HT1080 (cell line): ENCODE measurements at places on chromosomes 3 and 15. TPM values are rescaled to one million over a fixed set of nuclear protein-coding genes. Genes with fewer than 3 reads are reported as not detected.

DNA sequence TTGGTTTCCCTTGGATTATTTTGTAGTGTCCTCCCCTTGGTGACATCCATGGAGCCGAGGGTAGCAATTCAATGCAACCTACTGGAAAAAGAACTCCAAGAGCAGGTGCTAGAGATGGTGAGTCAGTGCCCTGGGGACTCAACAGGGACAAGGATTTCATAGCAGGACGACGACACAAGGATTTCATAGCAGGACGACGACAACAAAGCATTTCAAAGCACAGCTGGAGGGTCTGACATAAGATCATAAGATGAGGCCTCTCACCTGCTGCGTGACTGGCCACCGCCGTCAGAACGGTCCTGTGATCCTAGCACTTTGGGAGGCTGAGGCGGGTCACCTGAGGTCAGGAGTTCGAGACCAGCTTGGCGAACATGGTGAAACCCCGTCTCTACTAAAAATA, 22.5 kb downstream of the NRROS start:
- DNase-seq = no peak

- DNase-seq = no peak
Observed at GRCh38 chr3:56915966-56916586, 114.3 kb upstream of the ARHGEF3 start.

DNA sequence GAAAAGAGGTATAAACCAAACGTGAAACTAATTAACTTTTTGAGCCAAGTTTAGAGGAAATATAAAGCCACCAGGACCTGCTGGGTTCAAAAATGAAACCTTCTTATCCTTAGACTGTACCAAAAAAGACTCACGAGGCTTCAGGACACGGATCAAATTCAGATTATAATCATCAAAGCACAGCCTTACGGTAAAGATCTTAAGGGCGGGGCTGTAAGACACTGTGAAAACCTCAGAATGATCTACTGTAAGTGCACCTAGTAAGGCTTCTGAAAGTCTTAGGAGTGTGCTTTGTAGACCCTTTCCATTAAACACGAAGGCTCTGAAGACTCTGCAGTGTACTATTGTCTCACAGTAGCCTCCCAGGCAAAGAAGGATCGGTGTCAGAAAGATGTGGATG, 26.8 kb downstream of the TARS3 start:
- no peak for DNase-seq

GRCh38 chr3:31813197-31813596, 167.9 kb downstream of the OSBPL10 start:
- no peak for DNase-seq

- DNase-seq = peak; percentile 8
Observed at GRCh38 chr3:169528289-169528688, 135.2 kb downstream of the MECOM start.

DNA sequence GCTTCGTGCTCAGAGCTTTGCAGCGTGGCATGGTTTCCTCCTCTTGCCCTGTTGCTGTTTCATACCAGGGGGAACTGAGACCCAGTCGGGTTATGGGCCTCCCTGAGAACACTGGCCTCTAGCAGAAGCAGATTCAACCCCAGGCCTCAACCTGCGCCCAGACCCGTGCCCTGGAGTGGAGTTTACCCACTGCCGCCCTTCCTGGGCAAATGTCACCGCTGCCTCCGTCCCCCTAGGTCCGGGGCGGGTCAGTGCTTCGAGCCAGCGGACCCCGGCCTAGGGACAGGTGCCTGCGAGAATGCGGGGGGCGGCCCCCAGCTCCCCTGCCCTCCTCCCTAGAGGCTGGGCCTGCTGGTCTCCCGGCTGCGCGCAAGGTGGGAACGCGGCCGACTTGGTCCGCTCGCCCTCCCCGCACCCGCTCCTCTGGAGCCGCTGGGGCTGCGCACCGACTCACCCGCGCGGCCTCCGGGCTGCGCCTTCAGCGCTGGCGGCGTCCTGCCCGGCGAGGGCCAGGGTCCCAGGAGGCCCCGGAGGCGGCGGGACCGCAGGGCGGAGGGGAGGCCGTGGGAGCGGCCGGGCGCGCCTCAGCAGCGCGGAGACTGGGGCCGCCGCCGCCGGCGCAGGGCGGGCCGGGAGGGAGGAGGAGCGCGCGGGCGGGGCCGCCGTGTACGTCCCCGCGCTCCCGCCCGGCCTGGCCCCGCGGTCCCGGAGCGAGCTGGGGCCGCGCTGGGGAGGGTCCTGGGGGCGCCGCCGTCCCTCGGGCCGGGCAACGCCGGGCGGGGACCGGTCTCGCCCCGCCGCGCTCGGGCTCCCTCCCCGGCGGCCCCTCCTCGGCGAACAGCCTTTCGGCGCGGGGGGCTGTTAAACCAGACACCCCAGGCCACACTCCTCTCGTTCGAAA, at the start of gene PIGZ:
Gene PIGZ, minus strand, starts transcription at position 601 of the 901 bp plus-strand sequence. CDS start 16,802 bp downstream, outside the sequence.
- no peak for DNase-seq

DNA sequence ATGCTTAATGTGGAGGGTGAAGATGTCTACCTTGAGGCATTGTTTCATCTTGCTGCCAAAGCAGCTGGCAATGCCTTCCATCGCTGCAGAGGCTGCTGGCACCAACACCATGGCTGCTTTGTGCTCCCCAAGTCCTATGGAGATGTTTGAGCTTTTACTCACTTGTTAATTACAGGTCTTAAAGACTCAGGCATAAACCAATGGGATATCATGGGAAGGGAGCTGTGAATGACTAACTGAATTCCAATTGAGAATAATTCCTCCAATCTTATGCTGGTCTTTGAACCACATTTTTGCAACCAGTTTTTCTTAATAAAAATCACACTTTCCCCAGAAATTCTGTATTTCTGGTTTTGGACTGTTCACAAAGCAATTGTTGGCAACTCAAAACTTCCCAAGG, 762.0 kb downstream of the GBE1 start:
- DNase-seq = no peak

DNA sequence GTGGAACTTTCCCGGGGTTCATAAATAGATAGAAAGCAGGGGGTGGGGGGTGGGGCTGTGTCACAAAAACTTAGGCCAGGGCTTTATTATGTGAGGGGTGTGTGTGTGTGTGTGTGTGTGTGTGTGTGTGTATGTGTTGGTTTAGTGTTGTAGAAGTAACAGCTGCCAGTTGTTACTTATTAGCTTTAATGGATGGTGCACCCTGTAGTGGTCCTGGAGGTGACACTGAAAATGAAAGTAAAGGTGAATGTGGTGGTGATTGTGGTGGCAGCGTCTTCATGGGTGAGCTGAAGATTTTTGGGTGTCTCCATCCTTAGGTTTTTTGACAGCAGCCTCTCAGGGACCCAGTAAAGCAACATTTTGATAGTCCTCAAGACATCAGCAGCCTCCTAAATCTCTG, 449.9 kb downstream of the PDCD6IP start:
- no peak for DNase-seq

GRCh38 chr3:38376098-38376816, 29.7 kb downstream of the XYLB start:
- DNase-seq = no peak

DNA sequence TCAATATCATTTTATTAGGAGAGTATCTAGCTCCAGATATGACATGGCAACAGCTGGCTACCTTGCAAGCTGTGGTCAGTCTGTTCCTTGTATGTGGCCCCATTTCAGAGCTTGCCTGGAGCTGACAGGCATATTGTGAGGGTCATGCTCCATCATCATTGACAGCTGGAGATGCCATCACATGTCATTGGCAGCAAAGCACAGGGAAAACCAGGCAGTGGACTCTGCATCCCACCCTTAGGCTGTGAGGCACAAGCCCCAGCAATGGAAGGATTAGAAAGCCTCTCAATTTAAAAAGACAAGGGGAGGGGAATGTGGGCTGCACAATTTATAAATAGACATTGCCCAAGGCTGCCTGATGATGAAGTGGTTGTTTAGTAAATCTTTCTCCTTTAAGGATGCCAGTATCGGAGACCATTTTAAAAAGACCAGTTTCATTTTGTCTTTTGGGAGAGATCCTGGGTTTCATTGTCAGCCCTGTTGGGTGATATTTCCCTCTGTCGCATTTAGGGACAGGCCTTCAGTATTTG, 27.9 kb downstream of the LNP1 start:
- no peak for DNase-seq

GRCh38 chr3:183013856-183014255, 33.5 kb upstream of the DCUN1D1 start:
- no peak for DNase-seq

GRCh38 chr15:81291916-81292522, 31.9 kb downstream of the STARD5 start:
- DNase-seq = no peak

- peak; percentile 36 for DNase-seq
Observed at GRCh38 chr3:186514296-186515002, 29.7 kb downstream of the CRYGS start.

- DNase-seq = no peak
Observed at GRCh38 chr3:40332684-40333083, 23.2 kb downstream of the EIF1B start.

DNA sequence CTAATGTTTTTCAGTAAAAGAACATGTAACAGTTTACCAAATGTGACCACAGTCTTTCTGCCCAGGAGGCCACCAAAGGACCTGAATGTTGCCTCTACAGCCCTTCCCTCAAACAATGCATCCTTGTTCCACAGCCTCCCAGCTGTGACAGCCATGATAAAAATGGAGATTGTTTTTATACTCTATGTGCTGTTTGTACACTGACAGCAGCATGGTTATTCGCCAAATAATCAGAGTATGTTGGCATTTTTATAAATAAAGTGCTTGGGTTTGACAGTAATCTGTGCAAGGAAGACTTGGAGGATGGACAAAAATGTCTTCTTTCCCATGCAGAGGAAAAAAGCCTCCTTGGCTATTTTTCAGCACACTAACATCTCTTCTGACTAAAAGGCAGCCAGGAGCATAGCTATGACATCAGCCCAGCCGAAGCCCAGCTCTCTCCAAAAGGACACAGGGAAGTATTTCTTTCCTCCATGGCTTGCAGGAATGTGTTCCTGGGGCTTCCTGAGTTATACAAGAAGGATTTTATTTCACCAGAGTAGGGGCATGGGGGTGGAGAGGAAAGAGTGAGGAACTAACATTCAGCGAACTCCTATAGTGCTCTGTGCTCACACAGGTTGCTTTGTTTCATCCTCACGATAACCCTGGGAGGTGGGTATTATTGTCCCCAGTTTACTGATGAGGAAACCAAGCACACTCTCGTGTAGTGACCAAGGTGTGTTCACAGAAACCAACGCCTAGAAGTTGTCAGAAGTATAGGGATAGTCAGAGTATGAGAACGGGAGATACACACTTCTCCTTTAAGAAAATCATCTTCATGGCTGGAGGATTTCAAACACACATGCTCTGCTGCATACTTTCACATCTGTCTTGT, 339.7 kb downstream of the MECOM start:
- peak; percentile 9 for DNase-seq

CD200R1 gene
- not detected in 2 replicates for total RNA-seq

DCP1A gene
- total RNA-seq = 13.5 and 20.5 TPM in 2 replicates

CFAP20DC gene
- 1.0 and 2.4 TPM in 2 replicates for total RNA-seq

ACAD11 gene
- 13.8 and 20.2 TPM in 2 replicates for total RNA-seq

NR2F2 gene
- 11.4 and 27.9 TPM in 2 replicates for total RNA-seq
